ENCODE measurements at places on chromosomes 4 and X. TPM values are rescaled to one million over a fixed set of nuclear protein-coding genes. Genes with fewer than 3 reads are reported as not detected.

The SLC10A6 gene
- 0.53 TPM for total RNA-seq

The NLGN4X gene
- 1.8 TPM for total RNA-seq

The NXF2B gene
- total RNA-seq: not detected

- no peak for DNase-seq
Measured at GRCh38 chr4:127311924-127312323, 320.8 kb upstream of the INTU start.

DNA sequence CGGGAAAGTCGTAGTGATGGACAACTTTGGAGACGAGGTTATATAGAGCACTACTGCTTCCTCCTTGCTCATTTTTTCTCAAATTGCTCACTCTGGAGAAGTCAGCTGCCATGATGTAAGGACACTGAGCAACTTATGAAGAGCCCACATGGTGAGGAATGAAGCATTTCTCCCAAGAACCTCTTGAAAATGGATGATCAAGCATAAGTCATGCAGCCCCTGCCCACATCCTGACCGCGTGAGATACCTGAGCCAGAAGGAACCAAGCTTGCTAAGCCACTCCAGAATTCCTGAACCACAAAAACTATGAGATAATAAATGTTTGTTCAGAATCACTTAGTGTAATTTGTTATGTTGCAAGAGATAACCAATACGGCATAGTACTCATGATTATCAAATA, 42.8 kb downstream of the PDE5A start:
- DNase-seq: no peak

DNA sequence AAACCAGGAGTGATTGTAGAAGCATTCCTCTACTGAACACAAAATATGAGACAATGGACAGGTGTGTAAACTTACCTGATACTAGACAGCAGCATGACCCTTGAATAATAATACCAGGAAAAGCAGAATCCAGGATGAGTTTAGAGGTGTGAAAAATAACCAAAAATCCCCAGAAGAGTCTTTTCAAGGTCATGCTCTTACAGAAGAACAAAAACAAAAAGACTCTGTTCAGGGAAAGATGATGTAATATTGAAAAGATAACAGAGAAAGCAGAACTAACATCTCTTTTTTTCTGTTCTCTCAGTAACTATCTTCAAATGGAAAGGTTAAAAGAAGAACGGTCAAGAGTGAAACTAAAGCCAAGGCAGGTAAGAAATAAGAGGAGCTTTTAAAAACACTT, 14.0 kb upstream of the ARHGAP10 start:
- no peak for DNase-seq

- no peak for DNase-seq
Measured at GRCh38 chr4:11039634-11040131, 355.1 kb upstream of the CLNK start.
